NCI-H1694 treated with DMSO at 0.1 percent for 48 hours (cell line): ENCODE measurements at places on chromosomes 3 and 15.
A peak's percentile ranks its signal among the peaks of the same experiment; 100 is the strongest.

DNA sequence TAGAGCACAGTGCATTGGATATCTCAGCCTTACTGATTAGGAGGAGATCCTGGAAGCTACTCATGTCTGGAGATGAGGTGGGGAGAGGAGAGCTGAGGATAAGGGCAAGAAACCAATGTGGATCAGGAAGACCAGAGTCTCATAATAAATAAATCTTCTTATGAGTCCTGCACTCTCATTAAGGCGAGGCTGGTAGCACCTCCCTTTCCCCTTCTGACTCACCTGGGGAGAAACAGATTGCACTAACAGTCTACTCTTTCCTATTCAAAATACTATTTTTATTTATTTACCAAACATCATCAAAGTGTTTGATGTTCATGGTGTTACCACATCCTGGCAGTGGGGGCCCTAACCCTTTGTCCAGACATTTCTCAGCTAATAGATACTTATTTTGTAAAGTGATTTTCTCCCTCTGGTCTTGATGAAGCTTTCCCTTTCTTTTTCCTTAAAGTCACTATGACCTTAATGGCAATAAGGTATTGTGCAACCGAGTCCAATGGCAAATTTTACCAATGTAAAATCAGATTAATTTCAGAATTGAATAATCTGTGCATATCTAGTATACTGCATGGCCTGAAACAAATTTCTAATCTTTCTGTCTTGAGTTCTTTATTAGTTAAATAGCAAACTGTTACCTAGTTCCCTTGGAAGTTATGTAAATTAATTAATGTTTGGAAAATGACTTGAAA lies 81.1 kb downstream of the IQCH start:
- no peak for DNase-seq

GRCh38 chr3:144815655-144816054 lies 844.0 kb downstream of the DIPK2A start:
- DNase-seq: no peak

DNA sequence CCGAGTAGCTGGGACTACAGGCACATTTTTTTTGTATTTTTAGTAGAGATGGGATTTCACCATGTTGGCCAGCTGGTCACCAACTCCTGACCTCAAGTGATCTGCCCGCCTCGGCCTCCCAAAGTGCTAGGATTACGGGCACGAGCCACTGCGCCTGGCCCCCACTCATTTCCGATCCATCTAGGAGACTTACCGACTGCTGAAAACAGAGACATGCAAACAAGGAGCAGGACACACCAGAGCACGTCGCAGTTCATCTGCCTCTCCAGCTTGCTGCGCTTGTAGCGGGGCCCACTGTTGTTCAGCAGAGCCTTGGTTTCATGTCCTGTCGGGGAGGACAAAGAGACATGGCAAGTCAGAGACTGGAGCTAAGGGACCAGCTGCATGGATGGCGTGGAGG lies 137.4 kb downstream of the ATP10A start:
- no peak for DNase-seq

GRCh38 chr3:178538056-178538455 lies 1.8 kb downstream of the KCNMB2 start:
- no peak for DNase-seq

- no peak for DNase-seq
These were observed 120.0 kb upstream of the ST8SIA2 start for GRCh38 chr15:92273723-92274122.

- no peak for DNase-seq
These were observed 36.8 kb upstream of the TNFSF10 start for GRCh38 chr3:172560026-172560425.

DNA sequence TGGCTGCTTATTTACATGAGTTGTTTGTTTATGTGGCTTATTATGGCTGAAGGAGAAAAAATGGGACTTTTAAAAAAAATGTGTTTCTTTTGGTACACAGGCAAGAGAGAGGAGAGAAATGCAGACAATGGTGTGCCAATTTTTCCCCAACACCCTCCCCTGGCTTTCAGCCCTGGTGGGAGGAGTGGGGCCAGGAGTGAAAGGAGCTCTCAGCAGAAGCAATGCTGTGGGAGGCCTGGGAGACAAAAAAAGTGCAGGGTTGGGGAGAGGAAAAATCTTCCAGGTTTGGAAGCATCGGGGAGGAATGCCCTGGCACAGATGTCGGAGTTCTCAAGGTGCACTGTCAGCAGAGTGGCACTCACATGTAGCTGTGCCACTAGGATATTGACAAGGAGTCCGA lies 117.7 kb upstream of the FOXB1 start:
- DNase-seq: peak; percentile 48

- peak; percentile 8 for DNase-seq
These were observed 16.6 kb downstream of the EPB42 start for GRCh38 chr15:43204016-43204901.

GRCh38 chr3:38229036-38229435 lies 36.6 kb upstream of the SLC22A13 start:
- DNase-seq: no peak

DNA sequence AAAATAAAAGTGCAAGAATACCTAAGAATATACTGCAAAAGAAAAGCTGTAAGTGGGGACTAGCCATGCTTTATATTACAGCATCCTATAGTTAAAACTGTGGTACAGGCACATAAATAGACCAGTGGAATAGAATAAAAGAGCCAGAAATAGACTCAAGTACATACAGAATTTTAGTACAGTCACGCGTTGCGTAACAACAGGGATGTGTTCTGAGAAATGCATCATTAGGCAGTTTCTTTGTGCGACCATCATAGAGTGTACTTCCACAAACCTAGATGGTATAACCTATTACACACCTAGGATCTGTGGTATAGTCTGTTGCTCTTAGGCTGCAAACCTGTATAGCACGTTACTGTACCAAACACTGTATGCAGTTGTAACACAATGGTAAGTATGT lies 61.8 kb downstream of the PCCB start:
- no peak for DNase-seq

GRCh38 chr15:68592544-68592943 lies 13.8 kb downstream of the CORO2B start:
- DNase-seq: no peak

DNA sequence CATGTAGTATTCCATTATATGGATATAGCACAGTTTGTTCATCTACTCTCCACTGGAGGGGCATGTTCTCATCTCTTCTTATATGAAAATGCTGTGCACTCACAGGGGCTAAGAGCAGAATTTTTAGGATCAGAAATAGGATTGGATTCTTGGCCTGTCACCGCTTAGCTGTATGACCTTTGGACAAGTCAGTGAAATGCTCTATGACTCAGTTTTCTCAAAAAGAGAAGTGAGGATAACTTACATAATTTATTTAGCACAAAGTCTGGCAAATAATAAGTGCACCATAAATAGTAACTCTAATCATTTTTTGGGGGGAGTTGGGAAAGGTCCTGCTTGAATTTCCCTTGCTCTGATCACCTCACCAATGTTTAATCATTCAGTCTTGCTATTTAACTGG lies 103.7 kb upstream of the LRIG1 start:
- no peak for DNase-seq

- no peak for DNase-seq
These were observed 748.8 kb upstream of the CCDC54 start for GRCh38 chr3:106628407-106628806.
